ENCODE measurements at places on chromosomes 12 and 14. TPM values are rescaled to one million over a fixed set of nuclear protein-coding genes. Genes with fewer than 3 reads are reported as not detected.

- peaks cover 14% of the 10 kb centered on the region for H3K4me1 ChIP-seq
- H3K36me3 ChIP-seq = no peaks in the 10 kb centered on the region
- peaks cover 33% of the 10 kb centered on the region for H3K27me3 ChIP-seq
- peak; percentile 36 for DNase-seq
These were observed 629 bp downstream of the KCNMB4 start for GRCh38 chr12:70366581-70367257.

DENND5B gene
- 18.3 TPM for total RNA-seq

- no peak overlapping the region for H3K4me3 ChIP-seq
- peaks cover 31% of the 10 kb centered on the region for H3K4me1 ChIP-seq
- no peak overlapping the region for H3K27ac ChIP-seq
- no peak for DNase-seq
- H3K36me3 ChIP-seq = no peaks in the 10 kb centered on the region
These were observed 4.6 kb upstream of the ESR2 start for GRCh38 chr14:64298773-64299172.

POTEG gene
- total RNA-seq = not detected

DNA sequence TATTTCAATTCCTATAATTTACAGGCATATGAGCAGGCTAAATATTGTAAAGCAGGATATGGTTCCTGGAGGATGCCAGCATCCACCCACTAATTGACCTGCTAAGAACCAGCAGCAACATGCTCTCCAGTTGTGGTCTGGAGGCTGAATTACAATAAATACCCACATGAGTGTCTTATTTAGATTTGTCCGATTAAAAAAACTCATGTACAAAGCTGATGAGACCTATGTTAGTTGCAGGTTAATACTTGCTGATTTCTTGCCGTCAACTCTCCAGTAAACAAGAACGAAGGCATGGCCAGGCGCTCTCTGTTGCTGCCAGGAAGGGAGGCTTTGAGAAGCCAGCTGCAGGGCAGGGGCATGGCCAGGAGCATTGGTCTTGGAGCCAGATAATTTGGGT lies 169.3 kb upstream of the PRICKLE1 start:
- DNase-seq = no peak
- no peaks in the 10 kb centered on the region for H3K36me3 ChIP-seq
- no peak overlapping the region for H3K27ac ChIP-seq
- H3K4me1 ChIP-seq = no peaks in the 10 kb centered on the region
- no peaks in the 10 kb centered on the region for H3K27me3 ChIP-seq
- H3K4me3 ChIP-seq = no peak overlapping the region

SAMD15 gene
- 1.1 TPM for total RNA-seq

GRCh38 chr12:2998789-2999264 lies 39.6 kb downstream of the TEAD4 start:
- H3K27ac ChIP-seq = no peak overlapping the region
- no peaks in the 10 kb centered on the region for H3K27me3 ChIP-seq
- H3K36me3 ChIP-seq = peaks cover 15% of the 10 kb centered on the region
- no peak overlapping the region for H3K4me3 ChIP-seq
- DNase-seq = no peak
- no peaks in the 10 kb centered on the region for H3K4me1 ChIP-seq

GRCh38 chr14:34220921-34221320 lies 241.1 kb downstream of the SPTSSA start:
- H3K4me1 ChIP-seq = no peaks in the 10 kb centered on the region
- no peaks in the 10 kb centered on the region for H3K36me3 ChIP-seq
- DNase-seq = no peak
- H3K27me3 ChIP-seq = peaks cover 3% of the 10 kb centered on the region
- no peak overlapping the region for H3K27ac ChIP-seq

PLCZ1 gene
- total RNA-seq = not detected

TAS2R10 gene
- total RNA-seq = 0.66 TPM

DNA sequence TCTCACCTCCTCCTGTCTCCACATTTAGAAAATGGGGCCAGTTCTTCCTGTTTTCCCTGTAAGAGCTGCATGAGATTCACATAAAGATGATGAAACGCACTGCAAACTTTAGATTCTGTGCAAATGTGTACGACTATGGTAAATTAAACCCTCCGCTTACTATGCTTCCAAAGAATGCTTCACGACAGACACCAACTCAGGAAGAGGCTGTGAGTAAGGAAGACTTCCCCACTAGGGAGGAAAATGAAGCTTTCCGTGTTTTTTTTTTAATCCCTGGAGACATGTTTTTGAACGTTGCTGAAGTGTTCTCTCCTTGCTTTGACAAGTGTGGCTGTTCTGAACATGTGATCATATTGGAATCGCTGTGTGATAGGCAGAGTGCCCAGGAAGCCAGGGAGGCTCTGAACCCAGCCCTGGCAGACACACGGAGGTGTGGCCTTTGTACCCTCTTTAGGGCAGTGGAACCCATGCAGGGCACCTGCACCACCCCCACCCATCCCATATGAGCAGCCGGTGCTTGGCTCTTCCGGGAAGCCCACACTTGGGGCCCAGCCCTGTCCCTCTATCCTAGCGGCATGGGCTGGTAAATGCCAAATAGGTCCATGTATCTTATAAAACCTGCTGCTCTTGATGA lies 7.5 kb upstream of the SYNE3 start:
- H3K36me3 ChIP-seq = no peaks in the 10 kb centered on the region
- H3K4me1 ChIP-seq = peaks cover 48% of the 10 kb centered on the region
- H3K4me3 ChIP-seq = no peak overlapping the region
- DNase-seq = peak; percentile 58
- H3K27ac ChIP-seq = peak overlapping the region; percentile 13
- H3K27me3 ChIP-seq = no peaks in the 10 kb centered on the region

- peaks cover 5% of the 10 kb centered on the region for H3K36me3 ChIP-seq
- no peak overlapping the region for H3K27ac ChIP-seq
- peaks cover 12% of the 10 kb centered on the region for H3K4me1 ChIP-seq
- no peak for DNase-seq
- H3K27me3 ChIP-seq = no peaks in the 10 kb centered on the region
These were observed 4.0 kb downstream of the PFKM start for GRCh38 chr12:48123169-48123568.

- DNase-seq = no peak
- no peaks in the 10 kb centered on the region for H3K36me3 ChIP-seq
These were observed 123.9 kb downstream of the SUDS3 start for GRCh38 chr12:118500299-118500698.

PLA2G1B gene
- total RNA-seq = not detected

- peaks cover 19% of the 10 kb centered on the region for H3K27me3 ChIP-seq
- DNase-seq = no peak
- no peaks in the 10 kb centered on the region for H3K4me1 ChIP-seq
- H3K27ac ChIP-seq = no peak overlapping the region
These were observed 23.2 kb upstream of the PTGDR start for GRCh38 chr14:52244328-52244727.

DNA sequence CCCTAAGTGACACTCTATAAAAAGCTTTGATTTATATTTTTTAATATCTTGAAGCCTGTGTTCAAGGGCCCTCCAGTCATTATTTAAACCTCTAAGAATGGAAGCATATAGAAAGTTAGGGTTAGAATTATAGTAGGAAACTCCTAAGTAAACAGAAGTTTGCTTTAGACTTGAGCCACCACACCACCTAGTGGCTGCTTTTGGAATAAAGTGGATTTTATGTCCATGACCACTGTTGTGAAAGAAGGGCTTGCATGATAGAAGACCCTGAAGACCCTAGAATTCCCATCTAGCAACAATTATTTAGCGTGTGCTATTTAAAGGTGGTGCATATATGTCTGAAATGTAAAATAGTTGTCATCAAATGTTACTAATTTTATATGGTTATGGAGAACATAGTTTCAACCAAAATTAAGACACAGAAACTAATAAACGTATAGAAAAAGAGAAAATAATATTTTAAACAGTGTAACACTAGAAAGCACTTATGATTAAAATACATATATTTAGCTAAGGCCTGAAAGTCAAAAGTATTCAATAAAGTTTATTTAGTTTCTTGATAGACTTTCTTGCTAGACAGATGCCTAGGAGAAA lies 21.3 kb downstream of the LRRIQ1 start:
- peak; percentile 58 for DNase-seq
- no peaks in the 10 kb centered on the region for H3K4me1 ChIP-seq
- H3K36me3 ChIP-seq = no peaks in the 10 kb centered on the region
- H3K27me3 ChIP-seq = peaks cover 4% of the 10 kb centered on the region
- H3K27ac ChIP-seq = no peak overlapping the region

TBC1D30 gene
- 7.4 TPM for total RNA-seq

GRCh38 chr14:90675399-90675798 lies 140.8 kb downstream of the TTC7B start:
- H3K4me3 ChIP-seq = no peak overlapping the region
- peaks cover 19% of the 10 kb centered on the region for H3K4me1 ChIP-seq
- DNase-seq = no peak
- H3K27me3 ChIP-seq = no peaks in the 10 kb centered on the region
- H3K36me3 ChIP-seq = peaks cover 8% of the 10 kb centered on the region

- H3K36me3 ChIP-seq = no peaks in the 10 kb centered on the region
- H3K27ac ChIP-seq = no peak within 1 kb of the TSS
- H3K4me1 ChIP-seq = no peaks in the 10 kb centered on the region
- no peak for DNase-seq
- no peak within 1 kb of the TSS for H3K4me3 ChIP-seq
These were observed at the start of gene ADAMTS20 for GRCh38 chr12:43551971-43552559. Gene ADAMTS20, minus strand, starts transcription at chr12:43552203. Its CDS starts 282 bp downstream, at chr12:43551921.

- H3K36me3 ChIP-seq = no peaks in the 10 kb centered on the region
- DNase-seq = no peak
- H3K4me3 ChIP-seq = no peak overlapping the region
- no peaks in the 10 kb centered on the region for H3K4me1 ChIP-seq
These were observed 377.1 kb upstream of the RGS6 start for GRCh38 chr14:71554959-71555612.

DNA sequence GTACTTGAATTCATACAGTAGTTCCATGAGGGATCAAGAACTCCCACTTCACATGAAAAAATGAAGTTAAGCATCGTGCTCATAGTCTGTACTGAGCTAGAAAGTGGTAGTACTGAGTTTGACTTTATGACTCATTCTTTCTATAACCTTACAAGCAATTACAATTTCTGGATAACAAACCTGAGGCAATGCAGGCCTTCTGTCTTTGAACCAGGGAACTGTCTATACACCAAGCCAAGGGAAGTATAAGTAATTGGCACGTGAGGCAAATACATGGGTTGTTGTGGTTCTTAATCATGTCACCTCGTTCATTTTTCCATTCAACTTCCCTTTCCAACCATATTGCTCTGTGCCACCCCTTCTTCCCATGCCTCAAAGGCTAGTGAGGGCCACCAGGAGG lies 16.8 kb downstream of the GNS start:
- no peak overlapping the region for H3K4me3 ChIP-seq
- peaks cover 18% of the 10 kb centered on the region for H3K36me3 ChIP-seq
- DNase-seq = no peak
- no peak overlapping the region for H3K27ac ChIP-seq
- no peaks in the 10 kb centered on the region for H3K27me3 ChIP-seq
- H3K4me1 ChIP-seq = peaks cover 32% of the 10 kb centered on the region

DNA sequence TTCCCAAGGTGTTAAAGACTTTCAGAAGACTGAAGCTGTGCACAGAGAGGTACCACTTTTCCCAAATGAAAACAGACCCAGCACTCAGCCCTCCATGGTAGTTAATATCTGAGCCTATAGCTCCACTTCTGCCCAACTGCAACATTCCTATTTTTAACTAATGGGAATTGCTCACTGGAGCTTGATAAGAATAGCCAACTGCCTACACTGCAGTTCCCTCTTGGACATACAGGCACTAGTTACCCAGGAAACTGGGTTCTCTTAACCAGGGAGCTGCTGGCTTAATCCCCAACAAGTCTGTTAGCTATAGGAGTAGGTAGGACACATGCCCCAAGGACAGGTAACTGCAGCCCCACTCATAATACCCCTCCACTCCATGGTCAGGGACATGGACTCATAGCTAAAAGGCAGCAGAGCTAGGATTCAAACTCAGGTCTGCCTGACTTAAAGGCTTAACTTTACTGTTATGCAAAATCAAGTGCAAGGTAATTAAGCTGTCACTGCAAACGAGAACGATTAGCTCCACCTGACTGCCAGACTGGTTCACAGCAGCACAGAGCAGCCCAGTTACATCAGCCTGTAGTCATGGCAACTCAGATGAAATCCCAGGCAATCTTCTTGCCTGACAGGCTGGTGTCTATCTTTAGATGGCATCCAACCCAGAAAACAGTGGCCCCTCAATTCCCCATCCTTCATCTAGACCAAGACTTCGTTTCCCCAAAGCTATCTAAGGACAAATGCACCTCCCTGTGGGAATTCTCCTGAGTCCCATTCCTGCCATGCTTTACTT lies 77.1 kb upstream of the ACTN1 start:
- peaks cover 6% of the 10 kb centered on the region for H3K36me3 ChIP-seq
- DNase-seq = peak; percentile 53
- no peak overlapping the region for H3K4me3 ChIP-seq

INTS13 gene
- total RNA-seq = 25.5 TPM

GRCh38 chr14:65731933-65732506 lies 319.5 kb downstream of the FUT8 start:
- H3K36me3 ChIP-seq = no peaks in the 10 kb centered on the region
- no peak for DNase-seq
- no peak overlapping the region for H3K27ac ChIP-seq
- H3K4me1 ChIP-seq = no peaks in the 10 kb centered on the region
- H3K27me3 ChIP-seq = no peaks in the 10 kb centered on the region
- no peak overlapping the region for H3K4me3 ChIP-seq

DNA sequence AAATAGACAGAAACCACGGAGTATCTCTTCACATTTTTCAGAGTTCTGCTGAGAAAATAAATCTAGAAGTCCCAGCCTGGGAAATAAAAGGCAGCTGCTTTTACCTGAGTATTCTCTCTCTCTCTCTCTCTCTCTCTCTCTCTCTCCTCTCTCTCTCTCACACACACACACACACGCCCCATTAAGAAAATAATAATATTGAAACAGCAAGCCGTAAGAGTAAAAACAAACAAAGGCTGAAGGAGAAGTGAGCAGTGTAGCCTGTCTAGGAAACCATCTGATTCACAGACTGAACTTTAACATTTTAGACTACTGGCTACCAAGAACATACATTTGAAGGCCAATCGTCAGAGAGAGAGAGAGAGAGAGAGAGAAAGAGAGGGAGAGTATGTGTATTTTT lies 8.4 kb downstream of the PTHLH start:
- H3K4me3 ChIP-seq = no peak overlapping the region
- H3K27me3 ChIP-seq = no peaks in the 10 kb centered on the region
- peak; percentile 15 for DNase-seq
- no peaks in the 10 kb centered on the region for H3K36me3 ChIP-seq

ESR2 gene
- total RNA-seq = 0.58 TPM

OVCH1 gene
- total RNA-seq = not detected

DPPA3 gene
- total RNA-seq = not detected

GRCh38 chr14:65095633-65096205 lies 6.6 kb downstream of the MAX start:
- no peak overlapping the region for H3K4me3 ChIP-seq
- peaks cover 21% of the 10 kb centered on the region for H3K4me1 ChIP-seq
- peak; percentile 29 for DNase-seq
- H3K27ac ChIP-seq = no peak overlapping the region

TRPV4 gene
- total RNA-seq = 12.3 TPM

TAC3 gene
- total RNA-seq = not detected

GRCh38 chr14:71235875-71236274 lies 328.6 kb downstream of the PCNX1 start:
- no peaks in the 10 kb centered on the region for H3K27me3 ChIP-seq
- H3K4me1 ChIP-seq = no peaks in the 10 kb centered on the region
- peak; percentile 30 for DNase-seq

CD163L1 gene
- 7.5 TPM for total RNA-seq

C12orf50 gene
- total RNA-seq = 0.30 TPM

LRRC10 gene
- not detected for total RNA-seq
